RWPE2 (cell line): ENCODE measurements at places on chromosomes 3 and 15.

- no peak for DNase-seq
Measured at GRCh38 chr3:191239407-191240031, 40.5 kb downstream of the OSTN start.

DNA sequence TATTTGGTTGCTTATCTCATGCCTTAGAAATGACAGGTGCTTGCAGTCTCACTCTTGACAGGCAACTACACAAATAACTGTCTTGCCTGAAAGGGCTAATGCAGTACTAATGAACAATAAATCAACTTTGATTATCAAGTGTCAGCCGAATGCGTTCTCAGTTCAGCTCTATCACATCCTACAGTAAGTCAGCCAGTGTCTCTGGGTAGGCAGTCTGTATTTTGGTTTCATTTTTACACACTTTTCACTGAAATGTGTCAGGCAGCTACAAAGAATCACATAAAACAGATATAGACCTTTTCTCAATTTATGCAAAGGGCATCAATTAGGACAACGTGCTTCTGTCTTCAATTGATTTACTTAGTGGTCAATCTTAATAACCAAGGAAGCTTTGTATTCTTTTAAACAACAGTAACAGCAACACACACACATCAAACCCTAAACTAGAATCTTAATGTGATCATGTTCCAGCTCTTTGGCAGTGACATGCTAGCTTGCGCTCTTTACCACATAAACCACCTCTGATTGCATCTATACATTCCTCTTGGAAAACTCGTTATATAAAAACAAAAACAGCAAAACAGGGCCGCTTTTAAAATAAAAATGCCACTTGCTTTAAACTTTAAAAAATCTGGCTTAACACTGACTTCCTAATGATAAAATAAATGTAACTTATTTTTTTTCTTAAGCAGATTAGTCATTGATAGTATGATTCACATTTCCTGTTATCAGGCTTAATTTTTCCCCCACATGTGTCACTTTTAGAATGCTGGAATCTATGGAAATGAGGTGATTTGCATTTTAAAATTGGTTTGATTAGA is 520.4 kb downstream of the FOXP1 start:
- no peak for DNase-seq

DNA sequence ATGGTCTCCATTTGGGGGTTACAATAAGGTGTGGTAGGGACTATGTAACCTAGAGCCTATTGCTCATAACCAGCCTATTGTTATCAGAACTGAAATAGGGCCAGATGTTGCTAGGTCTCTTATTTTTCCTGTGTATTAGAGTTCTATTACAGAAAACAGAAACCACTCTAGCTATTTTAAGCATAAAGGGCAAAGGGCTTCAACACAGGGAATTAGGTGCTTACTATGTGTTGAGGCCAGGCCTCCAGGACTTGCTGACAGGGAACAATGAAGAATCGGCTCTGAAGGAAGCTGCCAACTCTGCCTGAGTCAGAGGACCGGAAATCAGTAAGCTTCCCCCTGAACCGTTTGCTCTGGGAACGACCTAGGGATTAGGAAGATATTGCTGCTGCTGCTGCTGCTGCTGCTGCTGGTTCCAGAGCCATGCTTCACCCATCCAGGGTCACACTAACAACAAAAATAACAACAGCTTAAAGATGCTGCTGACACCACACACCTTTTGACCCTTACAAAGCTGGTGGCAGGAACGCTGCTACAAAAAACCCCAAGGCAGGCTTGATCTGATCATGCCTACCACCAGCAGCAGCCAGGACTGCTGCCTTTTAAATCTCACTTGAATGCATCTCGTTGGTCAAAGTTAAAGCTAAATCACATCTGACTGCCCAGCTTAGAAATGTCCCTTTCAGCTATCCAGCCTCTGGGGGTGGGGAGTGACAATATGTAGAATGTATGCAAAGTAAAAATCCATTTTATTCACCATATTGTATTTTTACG is 276.9 kb upstream of the IL12A start:
- DNase-seq = peak; percentile 69

DNA sequence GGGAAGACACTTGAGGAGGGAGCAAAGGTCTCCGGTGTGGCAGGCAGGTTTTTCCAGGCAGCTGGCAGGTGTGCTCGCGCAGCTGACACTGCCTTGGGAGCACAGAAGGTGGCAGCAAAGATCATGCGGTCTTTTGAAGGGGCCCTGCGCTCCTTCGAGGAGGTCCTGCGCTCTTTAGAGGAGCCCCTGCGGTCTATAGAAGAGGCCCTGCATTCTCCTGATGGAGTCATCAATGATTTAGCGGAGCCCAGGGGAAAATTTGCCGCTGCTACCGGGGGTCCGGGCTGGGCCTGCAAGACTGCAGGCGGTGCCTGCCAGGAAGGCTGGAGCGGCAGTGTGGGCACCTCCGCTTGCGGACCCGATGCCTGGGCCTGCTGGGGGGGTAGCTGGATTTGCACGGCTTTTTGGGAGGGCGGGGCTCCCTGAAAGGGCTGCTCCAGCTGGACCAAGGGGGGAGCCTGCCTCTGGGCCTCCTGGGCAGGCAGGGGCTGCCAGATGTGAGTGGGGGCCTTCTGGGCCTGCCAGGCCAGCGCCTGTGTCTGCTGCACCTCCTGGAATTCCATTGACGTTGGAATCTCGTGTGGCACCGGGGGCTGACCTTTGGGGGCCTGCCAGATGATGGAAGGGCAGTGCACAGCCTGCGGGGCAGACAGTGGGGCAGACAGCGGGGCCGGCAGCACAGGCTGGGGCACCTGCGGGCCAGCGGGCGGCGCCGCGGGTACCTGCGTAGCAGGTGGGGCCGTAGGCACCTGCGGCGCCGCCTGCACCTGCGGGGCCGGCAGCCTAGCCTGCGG is 2.1 kb downstream of the MAGEL2 start:
- DNase-seq = no peak

- DNase-seq = no peak
Measured at GRCh38 chr15:84721371-84721770, 5.4 kb upstream of the SEC11A start.

GRCh38 chr3:25592510-25592968 is 72.2 kb downstream of the TOP2B start:
- no peak for DNase-seq

DNA sequence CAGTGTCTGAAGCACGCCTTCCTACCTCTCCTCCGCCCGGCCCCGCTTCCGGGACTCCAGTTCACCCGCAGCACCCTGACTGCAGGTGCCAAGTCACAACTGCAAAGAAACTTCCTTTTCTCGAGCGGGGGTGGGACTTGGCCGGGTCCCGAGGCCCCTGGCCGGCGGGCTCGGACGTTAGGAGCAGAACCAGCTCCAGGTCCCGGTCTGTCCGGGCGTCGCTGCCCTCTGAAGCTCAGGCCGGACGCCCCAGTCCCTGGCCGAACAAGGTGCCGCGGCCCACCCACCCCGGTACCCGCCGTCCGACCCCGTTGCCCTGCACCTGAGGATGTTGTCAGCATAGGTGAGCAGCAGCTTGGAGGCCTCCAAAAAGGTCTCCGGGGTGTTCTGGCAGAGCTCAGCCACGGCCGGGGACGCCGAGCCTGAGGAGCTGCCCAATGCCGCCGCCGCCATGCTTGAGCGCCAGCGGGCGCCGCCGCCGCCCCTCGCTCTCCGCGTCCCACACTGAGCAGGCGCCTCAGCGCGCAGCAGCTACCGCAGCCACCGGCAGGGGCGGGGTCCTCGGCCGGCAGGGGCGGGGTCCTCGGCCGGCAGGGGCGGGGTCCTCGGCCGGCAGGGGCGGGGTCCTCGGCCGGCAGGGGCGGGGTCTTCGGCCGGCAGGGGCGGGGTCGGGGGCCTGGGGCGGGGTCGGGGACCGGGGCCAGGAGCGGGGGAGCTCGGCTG is at the start of gene NGLY1:
Gene NGLY1, minus strand, starts transcription at position 506 of the 723 bp plus-strand sequence. Its CDS starts 53 bp downstream, at position 453.
- peak; percentile 79 for DNase-seq

DNA sequence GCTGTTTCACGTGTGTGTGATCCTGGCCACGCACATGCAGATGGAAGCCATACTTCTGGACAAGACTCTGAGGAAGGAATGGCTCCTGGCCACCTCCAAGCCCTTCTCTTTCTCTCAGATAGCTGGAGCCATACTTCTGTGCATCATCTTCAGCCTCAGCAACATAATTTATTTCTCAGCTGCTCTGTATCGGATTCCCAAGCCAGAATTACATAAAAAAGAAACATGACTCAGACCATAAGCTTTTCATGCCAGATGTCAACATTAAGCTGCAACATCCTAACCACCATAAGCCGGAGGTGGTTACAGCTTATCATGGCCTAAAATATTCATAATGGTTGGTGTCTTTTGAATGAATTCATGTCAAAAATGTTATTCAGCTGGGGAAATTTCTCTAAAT is 10.6 kb upstream of the KIF23 start:
- DNase-seq = no peak

GRCh38 chr3:126057936-126058335 is 26.0 kb downstream of the SLC41A3 start:
- DNase-seq = no peak

DNA sequence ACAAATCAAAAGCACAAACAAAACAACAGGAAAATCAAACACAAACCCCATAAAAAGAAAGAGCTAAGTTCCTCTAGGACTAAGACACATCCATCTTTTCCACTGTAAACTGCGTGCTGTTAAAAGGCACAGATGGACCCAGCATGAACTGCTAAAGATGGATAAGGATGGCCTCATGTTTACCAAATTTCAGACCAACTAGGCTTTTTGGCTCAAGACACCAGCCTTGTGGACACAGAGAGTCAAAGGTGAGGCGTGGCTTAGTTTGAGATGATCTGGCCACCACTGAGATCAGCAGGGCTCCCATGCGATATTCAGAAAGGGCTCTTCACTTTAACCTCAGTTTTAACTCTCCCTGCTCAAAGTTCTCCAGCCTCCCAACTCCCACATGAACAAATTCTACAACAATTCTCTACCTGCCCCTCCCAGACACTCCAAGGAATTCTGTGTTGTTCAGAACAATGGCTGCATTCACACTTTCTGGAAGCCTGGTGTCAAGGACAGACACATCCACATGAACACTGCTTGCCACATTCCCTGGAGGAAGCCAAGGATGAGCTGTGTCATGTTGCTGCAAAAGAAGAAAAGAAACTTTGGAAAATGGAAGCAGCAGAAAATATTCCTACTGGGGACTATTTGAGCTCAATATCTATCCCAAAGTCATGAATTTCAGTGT is 198.4 kb upstream of the LRRN1 start:
- DNase-seq = no peak

- no peak for DNase-seq
Measured at GRCh38 chr3:18111796-18112232, 313.3 kb downstream of the SATB1 start.

GRCh38 chr3:43009547-43009946 is 30.4 kb downstream of the GASK1A start:
- no peak for DNase-seq

DNA sequence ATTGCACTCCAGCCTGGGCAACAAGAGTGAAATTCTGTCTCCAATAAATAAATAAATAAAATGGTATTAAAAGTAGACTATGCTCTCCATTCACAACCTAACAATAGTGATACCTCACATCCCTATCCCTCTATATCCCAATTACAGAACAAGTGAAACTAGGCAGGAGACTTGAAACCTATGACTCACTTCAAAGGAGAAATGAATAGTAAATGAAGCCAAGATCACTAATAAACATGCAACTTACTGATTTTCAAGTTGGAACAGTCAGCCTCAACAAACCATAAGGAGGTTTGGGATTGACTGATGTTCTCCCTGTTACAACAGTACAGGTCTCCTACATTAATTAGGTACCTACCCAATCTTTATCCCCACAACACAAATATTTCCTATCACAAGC is 103.4 kb downstream of the GSK3B start:
- no peak for DNase-seq

DNA sequence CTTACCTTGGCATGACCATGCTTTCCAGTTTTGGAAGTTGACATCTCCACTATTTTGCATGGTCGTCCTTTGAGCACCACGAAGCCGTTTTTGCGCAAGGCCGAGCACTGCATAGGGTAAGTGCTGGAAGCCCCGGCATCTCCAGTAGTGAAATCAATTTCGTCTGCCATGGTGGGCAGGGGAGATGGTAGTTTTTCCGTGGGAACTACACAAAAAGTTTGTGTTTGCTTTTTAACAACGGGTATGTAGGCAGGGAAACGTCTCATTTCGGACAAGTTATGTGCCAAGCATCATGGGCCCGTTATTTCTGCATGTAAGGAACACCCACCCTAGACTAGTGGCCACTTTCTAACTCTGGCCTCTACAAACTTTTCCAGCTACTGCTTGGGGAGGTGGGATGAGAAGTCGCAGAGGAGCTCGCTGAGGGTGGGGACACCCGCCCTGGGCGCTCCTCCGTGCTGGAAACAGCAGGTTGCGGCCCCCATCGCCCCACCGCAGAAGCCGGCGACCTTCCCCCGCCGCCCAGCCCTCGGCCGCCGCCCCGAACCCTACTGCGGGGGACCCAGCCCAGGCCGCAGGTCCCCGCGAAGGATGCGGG is 701 bp downstream of the EIF5A2 start:
- no peak for DNase-seq

- DNase-seq = no peak
Measured at GRCh38 chr3:54986294-54986693, 58.4 kb upstream of the LRTM1 start.

- DNase-seq = no peak
Measured at GRCh38 chr3:128398586-128398985, 68.1 kb downstream of the DNAJB8 start.

DNA sequence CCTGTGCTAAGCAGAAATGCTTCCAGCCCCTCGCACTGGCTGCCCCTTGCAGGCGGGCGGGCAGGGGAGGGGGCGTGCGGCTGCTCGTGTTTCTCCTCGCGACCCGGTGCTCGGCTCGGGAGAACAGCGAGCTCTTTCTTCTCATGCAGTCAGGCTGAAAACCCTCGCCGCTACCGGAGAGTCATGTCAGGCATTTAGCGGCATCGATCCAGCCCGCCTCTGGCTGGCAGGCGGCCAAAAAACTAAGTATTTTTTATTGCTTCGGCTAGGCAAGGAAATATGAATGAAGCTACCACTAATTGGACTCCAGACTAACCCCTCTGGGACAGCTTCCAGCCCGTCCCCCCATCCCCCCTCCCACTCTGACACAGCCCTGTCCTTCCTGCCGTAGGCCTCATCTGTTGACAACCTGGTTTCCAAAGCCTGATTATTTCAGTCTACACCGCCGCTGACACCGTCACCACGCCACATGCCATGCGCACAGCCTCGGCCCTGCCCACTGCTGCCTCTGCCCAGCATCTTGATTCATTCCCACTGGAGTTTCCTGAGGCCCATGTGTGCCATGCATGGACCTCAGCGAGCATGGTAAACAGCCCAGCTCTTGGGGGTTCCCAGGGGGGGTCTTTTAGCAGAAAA is 35.3 kb downstream of the TLE3 start:
- no peak for DNase-seq

DNA sequence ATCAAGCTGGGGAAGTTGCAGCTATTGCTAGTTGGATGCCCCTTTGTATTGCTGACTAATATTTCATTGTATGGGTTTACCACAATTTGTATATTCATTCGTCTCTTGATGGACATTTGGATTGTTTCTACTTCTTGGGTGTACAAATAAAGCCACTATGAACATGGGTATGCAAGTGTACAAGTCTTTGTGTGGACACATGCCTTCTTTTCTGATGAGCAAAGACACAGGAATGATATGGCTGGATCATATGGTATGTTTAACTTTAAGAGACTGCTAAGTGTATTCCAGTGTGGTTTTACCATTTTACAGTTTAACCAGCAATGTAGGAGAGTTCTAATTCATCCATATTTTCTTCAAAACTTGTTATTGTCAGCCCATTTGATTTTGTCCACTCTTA is 32.2 kb downstream of the NECTIN3 start:
- no peak for DNase-seq
